ENCODE measurements at places on chromosomes 1 and 21.

DNA sequence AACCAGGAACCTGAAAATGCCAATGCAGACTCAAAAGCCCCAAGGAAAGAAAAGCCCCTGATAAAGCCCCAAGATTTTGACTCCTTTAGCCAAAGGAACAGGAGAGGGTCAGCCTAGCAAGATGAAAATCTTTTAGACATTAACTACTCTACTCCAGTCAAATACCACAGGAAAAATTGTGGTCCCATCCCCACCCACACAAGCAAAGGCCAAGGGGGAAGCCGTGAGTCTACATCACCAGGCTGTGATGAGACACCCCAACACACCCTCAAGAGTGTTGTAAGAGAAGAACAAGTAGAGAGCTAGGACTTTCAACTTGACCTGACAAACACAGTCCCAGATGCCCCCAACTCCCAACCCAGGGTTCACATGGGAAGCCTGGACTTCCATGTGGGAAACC, 192.8 kb upstream of the NR5A2 start:
- no peak for DNase-seq

DNA sequence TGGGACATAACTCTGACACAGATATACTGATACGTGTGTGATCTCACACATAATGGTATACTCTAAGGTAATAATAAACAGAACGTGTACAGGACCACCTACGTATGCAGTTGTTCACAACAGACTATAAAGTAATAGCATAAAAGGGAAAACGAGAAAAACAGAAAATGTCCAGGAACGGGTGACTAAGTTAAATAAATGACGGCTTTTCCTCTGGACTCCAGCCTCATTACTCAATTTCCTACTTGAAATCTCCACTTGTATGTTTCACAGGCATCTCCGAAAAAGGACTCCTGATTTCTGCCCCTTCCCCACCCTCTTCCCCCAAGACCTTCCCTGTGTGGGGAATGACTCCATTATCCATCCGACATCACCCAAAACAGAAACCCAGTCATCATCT, 95.1 kb downstream of the JAK1 start:
- no peak for DNase-seq

GRCh38 chr1:245997471-245998258, 509.4 kb downstream of the SMYD3 start:
- DNase-seq, result no peak

GRCh38 chr1:30423570-30423969, 299.8 kb downstream of the MATN1 start:
- no peak for DNase-seq

DNA sequence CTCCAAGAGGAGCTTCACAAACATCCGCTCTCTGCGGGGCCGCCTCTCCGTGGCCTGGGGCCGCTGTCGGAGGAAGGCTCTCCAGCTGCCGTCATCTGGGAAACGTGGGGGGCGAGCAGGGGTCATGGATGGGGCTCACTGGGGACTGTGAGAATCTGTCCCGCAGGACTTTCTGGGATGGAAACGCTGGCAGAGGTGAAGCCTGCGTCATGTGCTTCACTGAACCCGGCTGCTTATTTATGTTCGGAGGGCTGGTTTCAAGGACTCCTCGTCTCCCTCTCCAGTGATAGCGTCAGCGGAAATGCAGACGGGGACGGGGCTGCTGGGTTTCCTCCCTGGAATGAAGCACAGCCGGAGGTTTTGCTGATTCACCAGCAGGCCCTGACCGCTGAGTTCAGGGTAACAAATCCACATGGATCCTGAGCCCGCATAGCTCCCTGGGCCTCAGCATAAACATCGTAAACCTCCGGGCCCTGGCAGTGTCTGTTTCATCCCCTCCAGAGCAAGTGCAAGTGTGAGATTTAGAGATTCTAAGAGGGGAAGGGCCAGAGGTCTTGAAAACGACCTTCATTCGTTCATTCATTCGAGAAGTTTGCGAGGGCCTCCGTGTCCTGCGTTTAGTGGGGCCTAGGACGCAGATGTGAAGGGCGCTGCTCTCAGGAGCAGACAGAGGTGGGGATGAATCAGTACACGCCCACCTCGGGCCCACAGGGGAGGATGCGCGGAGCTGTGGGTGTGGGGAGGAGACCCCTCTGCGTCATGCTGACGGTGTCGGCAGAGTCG, 7.0 kb upstream of the POFUT2 start:
- DNase-seq, result no peak

- no peak for DNase-seq
Measured at GRCh38 chr1:231170875-231171274, 9.0 kb downstream of the TRIM67 start.

- DNase-seq, result no peak
Measured at GRCh38 chr1:147635342-147635741, 35.0 kb downstream of the ACP6 start.

- no peak for DNase-seq
Measured at GRCh38 chr1:150791585-150791984, 16.5 kb downstream of the CTSK start.

DNA sequence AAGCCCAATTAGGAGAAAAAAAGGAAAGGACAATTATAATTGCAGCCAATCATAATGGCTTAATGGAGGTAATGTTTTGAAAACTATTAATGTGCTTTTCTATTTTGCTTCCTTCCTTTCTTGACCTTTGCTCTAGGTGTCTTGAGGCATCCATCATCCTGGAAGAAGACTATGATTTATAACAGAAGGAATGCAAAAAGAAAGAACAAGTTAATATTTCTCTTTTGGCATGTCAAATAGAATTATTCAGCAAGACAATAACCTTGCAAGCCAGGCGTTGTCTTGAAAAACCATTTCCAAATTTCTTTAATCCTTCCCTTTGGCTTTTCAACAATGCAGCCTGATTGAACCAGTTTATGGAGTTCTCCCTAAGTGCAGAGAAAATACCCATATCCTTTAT, 107.7 kb upstream of the USP24 start:
- DNase-seq, result no peak

DNA sequence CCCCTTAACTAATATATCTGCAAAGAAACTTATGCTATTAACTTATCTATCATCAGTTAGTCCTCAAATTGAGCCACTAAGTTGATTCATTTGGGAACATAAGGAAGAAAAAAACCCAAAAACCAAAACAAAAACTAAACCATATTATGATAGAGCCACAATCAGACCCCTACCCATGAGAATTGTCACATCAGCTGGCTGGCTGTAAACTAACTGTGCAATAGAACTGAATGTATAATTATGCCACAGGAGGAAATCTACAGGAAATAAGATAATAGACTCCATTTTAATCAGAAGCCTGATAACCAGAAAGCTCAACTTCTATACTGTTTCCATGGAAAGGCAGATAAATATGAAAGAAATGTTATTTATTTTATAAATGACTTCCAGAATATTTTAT, 110.0 kb downstream of the RGL1 start:
- DNase-seq, result no peak

- no peak for DNase-seq
Measured at GRCh38 chr1:55214934-55215193, 300 bp downstream of the USP24 start.

DNA sequence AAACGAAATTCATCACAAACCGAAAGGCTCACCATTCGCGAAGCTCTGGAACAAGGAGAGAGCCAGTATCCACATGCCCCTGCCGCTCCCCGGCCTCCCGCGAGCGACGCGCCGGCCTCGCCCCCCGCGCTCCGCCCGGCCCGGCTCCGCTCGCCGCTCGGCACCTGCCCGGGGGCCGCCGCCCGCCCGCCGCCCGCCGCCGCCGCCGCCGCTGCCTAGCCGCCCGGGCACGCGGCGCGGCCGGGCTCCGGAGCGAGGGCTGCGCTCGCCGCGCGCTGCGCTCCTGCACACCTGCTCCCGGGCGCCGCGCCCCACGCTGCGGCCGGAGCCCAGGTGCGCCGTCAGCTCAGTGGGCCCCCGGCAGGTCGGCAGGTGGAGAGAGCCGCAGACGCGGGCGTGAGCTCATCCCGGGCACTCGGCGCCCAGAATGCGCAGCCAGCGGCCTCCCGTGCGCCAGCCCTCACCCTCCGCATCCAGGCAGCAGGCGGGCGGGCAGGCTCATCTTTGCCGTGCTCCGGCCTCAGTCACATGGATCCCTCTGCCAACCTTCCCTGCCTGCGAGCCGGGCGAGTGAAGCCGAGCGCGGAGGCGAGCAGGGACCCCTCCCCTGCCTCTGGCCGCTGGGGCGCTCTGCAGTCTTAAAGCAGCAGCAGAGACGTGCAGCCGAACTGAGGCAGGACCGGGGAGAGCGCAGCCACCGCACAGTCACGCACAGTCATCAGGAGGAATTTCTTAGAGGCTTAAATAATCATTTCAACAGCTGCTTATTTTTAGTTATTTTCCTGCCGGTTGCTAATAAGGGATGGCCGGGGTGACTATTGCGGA, at the start of gene DSCAM:
Gene DSCAM (minus strand): TSS at position 572 of the 825 bp plus-strand sequence. CDS start 497 bp downstream, at position 75.
- DNase-seq, result no peak

- DNase-seq, result no peak
Measured at GRCh38 chr21:33028287-33028670, 2.5 kb downstream of the OLIG2 start.

DNA sequence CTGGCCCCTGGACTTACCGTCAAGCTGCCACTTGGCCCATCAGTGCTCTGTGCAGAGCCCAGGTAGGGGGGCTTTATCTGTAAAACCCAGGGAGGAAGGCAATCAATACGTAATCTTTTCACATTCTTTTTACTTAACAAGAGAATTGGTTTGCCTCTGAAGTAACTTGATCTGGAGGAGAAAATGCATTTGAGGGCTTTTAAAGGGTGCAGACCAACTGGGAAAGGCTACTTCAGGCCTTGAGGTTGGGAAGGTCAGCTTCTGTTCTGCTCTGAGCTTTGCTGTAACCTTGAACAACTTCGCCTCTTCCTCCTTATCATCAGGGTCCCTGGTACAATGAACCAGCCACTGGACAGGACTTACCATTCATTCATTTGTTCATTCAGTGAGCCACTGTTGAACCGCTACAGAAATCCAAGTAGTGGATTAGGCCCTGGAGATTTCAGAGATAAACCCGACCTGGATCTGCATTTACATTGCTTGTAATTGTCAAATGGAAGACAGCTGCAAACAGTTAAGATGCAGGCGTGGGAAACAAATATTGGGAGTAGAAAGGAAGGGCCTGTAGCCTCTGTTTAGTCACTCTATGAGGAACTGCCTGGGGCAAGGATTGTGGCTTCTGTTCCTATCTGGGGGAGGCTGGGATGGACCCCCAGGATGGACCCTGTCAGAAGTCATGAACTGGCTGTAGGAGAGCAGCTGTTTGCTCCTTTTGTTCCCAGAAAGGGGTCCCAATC, 90.9 kb downstream of the MAN1C1 start:
- DNase-seq, result no peak

- DNase-seq, result no peak
Measured at GRCh38 chr1:203609979-203610493, 16.6 kb upstream of the ATP2B4 start.

DNA sequence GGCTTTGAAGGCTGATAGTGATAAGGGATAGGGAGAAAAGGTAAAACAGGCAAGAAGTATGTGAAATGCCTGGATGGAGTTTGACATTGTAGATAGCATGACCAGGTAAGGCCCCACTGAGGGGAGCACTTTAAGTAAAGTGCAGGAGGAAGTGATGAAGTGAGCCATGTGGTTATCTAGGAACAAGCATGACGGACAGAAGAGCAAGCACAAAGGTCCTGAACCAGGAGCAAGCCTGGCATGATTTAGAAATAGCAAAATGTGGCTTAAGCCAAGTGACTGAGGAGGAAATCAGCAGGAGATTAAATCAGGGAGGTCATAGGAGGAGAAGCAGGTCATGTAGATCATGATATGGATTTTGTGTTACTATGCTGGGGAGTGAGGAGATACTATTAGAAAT, 129.2 kb downstream of the GLUL start:
- DNase-seq, result no peak

DNA sequence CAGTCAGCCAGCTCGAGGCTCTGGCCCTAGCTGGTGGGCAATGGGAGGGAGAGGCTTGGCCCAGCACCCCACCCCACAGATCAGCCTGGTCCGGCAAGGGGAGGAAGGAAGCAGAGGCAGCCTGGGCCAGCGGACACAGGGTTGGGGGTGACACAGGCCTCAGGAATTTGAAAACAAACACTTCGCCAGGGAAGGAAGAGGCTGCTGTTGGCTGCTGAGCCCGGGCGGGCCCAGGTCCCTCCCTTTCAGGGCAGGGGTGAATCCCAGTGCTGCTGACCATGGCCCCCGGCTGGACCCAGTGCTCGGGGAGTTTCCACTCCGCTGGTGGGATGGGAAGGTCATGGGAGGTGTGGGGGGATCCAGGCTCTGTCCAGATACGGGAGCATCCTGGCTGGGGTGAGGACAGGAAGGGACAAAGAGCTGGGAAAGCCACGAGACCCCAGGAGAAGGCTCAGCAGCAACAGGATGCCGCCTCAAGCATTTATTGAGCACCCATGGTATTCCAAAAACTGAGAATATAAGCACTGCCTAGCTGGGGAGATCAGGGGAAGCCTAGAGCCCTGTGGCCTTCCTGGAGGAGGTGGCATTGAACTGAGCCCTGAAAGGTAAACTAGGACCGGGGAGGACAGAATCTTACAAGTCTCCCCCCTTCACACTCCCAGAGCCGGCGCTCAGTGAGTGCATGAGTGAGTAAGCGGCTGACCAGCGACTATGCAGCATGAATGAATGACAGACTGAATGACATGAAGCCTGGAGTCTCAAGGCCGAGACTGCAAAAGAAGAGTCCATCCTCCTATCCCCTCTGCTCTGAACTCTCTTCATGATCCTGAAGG, 26.2 kb upstream of the EPHA2 start:
- peak; percentile 45 for DNase-seq

DNA sequence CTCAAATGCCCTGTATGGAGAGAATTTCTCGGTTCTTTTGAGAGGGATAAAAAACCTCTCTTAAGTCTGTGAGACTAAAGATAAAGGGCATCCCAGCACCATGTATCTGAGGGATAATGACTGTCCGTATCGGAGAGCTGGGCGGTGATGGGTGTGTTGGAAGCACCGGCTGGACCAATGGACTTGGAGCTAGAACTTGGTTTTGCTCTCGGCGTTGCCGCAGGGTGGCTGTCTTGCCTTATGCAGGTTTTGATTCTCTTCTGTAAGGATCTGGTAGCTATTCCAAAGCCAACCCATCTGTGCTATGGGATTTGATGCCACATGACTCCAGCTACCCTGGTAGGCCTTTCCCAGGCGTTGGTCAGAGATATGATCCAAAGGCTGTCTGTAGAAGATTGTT, 348.8 kb downstream of the KIF26B start:
- DNase-seq, result no peak

DNA sequence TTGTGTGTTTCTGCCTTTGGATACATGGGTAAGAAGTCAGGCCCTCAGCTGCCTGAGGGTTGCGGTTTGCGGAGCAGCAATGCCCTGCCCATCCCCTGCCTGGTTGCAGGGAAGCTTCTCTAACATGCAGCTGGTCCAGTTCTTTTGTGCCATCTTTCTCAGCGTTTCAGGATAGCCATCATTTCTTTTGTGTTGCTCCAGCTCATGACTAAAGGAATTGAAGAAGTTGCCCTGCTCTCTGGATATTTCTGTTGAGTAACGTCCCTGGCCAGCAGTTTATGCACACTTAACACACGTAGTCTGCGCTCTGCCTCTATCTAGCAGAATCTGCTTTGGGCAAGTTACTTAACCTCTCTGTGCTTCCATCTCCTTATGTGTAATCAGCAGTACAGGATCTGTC, 62.1 kb downstream of the DOP1B start:
- DNase-seq, result no peak

- no peak for DNase-seq
Measured at GRCh38 chr1:50841791-50842387, 118.2 kb downstream of the FAF1 start.

All from GOT3 (cell line).